ENCODE measurements at places on chromosomes 5 and 9. TPM values are rescaled to one million over a fixed set of nuclear protein-coding genes. Genes with fewer than 3 reads are reported as not detected.

DNA sequence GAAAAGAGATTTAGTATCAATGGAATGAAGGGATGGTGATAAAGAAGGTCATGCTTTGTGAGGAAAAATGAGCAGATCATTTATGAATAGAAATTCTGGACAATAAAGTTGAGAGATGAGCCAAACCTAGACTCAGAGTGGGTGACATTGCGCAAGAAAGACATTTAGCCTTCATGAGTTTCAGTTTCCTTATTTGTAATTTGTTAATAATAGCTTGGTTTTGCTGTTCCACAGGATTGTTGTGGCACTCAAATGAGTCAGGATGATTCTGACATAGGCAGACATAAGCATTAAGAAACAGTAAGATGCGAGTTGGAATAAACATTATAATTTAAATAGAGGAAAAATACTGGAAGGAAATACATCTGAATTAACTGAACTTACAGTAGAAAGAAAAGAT, 34.8 kb downstream of the ITGA2 start:
- DNase-seq: no peak

DNA sequence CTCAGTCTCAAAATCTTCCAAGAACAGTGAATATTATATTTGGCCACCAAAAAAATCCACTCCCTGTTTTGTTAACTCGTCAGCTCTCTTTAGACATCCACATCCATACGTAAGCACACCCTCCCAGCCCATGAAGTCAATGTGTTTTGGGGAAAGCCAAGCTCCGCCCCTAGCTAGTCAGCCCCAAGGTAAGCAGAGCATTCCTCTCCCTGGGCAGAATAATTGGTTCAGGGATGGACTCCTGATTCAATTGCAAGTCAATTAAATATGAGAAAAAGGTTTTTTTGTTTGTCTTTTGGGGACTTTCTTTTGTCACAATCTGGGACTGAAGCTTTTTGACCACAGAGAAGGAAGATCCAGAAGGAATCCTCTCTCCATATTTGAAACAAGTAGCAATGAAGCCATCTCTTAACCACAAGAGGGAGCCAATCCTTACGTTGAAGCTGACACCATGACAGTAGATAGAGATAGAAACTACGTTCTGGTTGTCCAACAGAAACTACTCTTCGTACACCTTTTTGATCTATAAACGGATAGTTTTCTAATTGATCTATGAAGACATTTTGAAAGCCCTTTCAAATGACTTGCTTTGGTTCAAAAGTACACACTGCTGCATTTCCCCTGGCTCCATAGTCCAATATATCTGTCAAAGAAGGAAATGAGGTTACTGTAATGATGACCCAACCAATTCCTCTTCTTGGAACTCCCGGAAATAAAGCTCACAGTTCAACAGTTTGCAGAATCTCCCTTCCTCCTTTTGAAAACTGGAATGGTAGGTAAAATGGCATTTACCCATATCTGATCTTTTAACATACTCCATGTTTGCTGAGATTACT, 166.4 kb downstream of the TLE1 start:
- DNase-seq: no peak

GRCh38 chr5:78792345-78793055, 143.9 kb upstream of the LHFPL2 start:
- no peak for DNase-seq

GRCh38 chr5:149693021-149693420, 37.1 kb upstream of the PPARGC1B start:
- no peak for DNase-seq

- no peak for DNase-seq
Observed at GRCh38 chr5:136103118-136103517, 29.5 kb upstream of the SMAD5 start.

- DNase-seq: no peak
Observed at GRCh38 chr9:107218829-107219485, 64.1 kb upstream of the RAD23B start.

- no peak for DNase-seq
Observed at GRCh38 chr9:3446313-3446712, 79.5 kb downstream of the RFX3 start.

GRCh38 chr5:40841068-40841805, at the start of gene CARD6:
Gene CARD6, plus strand, starts transcription at chr5:40841367. Its CDS starts 16 bp downstream, at chr5:40841383.
- DNase-seq: no peak

- DNase-seq: no peak
Observed at GRCh38 chr9:24416136-24416535, 129.6 kb downstream of the IZUMO3 start.

DNA sequence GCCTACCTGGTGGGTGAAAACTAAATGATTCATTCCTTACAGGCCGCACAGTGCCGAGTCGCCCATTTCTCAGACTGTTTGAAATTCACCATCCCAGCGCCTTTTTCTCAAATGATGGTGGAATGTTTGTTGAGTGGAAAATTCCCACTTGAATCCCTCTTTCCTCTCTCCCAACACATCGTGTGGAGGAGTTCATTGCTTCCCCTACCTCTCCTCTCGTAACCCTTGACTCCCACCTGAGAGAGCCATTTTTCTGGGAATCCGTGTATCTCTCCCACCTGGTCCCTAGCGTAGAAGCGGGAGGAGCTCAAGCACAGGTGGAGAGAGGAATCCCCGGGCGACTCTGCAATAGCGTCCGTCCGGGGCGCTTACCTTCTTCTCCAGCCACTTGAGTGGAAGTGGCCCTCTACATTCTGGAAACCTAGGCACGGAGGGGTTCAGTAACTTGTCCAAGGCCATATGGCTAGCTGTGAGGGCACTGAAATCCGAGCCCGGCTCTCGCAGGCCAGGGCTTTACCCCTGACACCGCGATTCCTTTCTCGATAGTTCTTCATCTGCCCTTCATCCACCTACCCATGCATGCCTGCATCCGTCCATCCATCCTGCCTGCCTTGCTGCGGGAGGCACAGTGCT, 683 bp downstream of the OSMR start:
- DNase-seq: no peak

GRCh38 chr5:67004730-67005350, 191.8 kb downstream of the CD180 start:
- DNase-seq: no peak

GRCh38 chr5:173686950-173687349, 70.5 kb upstream of the BOD1 start:
- DNase-seq: no peak

- peak; percentile 51 for DNase-seq
Observed at GRCh38 chr9:17135295-17136160, 688 bp downstream of the CNTLN start.

DNA sequence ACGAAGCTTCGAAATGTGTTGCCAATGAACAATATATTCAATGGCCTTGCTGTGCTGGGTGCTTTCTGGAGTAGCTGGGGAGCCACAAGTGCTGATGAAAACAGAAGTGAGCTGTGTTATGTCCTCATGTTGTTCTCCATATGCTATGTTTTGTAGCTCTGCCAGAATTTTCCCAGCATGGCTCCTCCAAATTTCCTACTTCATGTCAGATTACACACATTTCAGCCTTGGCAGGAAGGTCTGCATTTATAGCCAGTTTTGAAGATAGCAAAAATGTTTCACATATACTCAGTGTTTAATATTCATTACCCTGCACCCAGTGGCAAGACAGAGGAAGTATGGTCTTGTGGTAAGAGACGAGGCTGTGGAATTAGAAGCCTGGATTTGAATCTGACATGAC, 22.6 kb upstream of the NMUR2 start:
- no peak for DNase-seq

DNA sequence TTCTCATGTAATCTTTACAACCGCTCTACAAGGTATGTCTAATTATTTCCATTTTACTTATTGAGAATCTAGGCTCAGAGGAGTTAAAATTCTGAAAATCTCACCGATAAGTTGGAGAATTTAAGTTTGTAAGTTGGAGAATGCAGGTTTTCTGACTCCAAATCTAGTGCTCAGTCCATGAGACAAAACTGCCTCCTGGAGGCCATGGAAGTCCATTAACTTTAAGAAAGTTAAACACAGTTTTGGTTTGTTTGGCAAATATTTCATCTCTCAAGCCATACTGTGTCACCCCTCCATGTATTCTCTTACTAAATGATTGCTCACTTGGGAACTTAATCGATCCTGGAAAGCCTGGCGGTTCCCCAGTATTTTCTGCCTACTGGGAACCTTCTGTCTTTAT, 52.6 kb downstream of the INIP start:
- DNase-seq: no peak

IL4 gene
- total RNA-seq: not detected

CCL28 gene
- total RNA-seq: 7.6 TPM

DPH7 gene
- total RNA-seq: 43.4 TPM

CCL27 gene
- total RNA-seq: 0.68 TPM

TAF11L10 gene
- not detected for total RNA-seq

TPPP gene
- 7.5 TPM for total RNA-seq

UGT3A1 gene
- not detected for total RNA-seq

IL7R gene
- 34.9 TPM for total RNA-seq

CDH18 gene
- total RNA-seq: not detected

SPINK7 gene
- total RNA-seq: not detected

SCGB3A2 gene
- not detected for total RNA-seq

MZB1 gene
- total RNA-seq: 12.9 TPM

PPP1R26 gene
- total RNA-seq: 25.6 TPM

ERBIN gene
- total RNA-seq: 101 TPM

SMIM32 gene
- not detected for total RNA-seq

IFNA21 gene
- not detected for total RNA-seq

Measured in ureter (tissue), 1 donor.